ENCODE measurements at places on chromosomes 4 and X.
A peak's percentile ranks its signal among the peaks of the same experiment; 100 is the strongest.

GRCh38 chr4:117916728-117917127 is 117.6 kb upstream of the NDST3 start:
- DNase-seq: no peak

DNA sequence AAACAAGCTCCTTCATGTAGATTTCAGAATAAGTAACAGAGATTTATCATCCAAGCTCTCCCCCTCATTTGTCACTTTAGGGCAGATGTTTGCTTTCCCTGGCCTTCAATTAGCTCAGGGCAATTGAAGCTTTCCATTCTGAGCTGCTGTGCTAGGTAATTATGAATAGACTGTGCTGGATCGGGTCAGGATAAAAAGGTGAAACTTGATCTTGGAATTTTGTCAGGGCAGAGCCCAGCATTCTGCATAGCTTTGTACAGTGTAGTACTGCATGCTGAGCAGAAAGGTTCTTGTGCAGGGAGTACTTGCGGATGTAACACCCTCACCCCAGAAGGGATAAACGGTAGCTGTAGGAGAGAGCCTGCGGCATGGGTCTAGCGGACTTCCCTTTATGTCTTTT is 64.0 kb upstream of the CLDN34 start:
- DNase-seq: no peak

DNA sequence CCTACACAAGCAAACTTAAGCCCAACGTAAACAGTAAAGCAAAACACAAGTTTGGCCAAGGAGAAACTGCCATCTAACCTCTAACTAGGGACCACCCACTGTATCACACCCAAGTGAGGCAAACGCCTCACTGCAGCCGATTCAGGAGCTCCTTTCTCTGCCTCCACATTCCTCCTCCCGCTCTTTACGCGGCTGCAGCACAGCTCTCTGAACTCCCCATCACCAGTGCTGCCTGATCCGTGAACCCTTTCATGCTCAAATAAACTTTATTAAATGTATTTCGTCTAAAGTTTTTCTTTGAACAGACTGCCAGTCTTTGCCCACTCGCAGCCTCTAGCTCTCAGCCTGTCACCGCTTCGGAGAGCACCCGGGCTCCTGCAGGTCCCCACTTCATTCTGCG is 6.5 kb downstream of the PNMA6E start:
- no peak for DNase-seq

- DNase-seq: peak; percentile 28
Observed at GRCh38 chrX:84469226-84469625, 33.0 kb downstream of the HDX start.

DNA sequence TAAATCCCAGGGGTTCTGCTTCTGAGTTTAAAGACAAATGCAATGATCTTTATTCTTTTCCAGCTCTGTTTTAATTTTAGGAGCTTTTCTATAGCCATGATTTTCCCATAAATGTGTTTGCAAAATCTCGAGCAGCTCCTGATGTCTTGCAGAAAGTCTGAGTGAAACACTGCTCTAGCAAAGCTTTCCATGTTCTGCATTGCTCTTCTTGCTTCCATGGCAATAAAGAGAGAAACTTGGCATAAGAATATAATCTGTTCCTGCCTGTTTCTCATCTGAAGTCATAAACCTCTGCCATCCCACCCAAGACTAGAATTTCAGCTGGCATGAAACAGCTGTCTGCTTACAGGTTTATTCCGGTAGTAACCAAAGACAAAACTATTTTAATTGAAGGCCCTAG is 254.5 kb downstream of the SPRY1 start:
- DNase-seq: no peak

- DNase-seq: no peak
Observed at GRCh38 chrX:5748586-5749150, 480.0 kb downstream of the NLGN4X start.

DNA sequence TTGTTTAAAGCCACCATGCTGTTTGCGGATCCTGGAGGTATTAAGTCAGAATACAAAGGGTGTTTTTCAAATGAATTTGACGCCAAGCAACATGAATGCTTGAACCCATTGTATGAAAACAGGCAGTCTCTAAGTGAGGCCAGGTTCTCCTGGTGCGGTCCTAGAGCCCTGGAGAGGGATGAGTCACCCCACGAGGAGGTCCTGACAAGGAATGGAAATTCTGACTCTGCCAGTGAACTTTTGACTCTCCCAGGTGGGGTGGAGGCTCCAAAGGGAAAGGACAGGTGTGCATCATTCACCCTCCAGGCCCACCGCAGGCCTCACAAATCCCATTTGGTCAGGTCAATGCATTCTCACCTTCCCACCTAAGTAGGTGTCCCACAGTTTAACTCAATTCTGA is 1.5 kb downstream of the TRIM2 start:
- DNase-seq: peak; percentile 55

GRCh38 chrX:38807873-38808272 is 6.6 kb downstream of the MID1IP1 start:
- peak; percentile 39 for DNase-seq

DNA sequence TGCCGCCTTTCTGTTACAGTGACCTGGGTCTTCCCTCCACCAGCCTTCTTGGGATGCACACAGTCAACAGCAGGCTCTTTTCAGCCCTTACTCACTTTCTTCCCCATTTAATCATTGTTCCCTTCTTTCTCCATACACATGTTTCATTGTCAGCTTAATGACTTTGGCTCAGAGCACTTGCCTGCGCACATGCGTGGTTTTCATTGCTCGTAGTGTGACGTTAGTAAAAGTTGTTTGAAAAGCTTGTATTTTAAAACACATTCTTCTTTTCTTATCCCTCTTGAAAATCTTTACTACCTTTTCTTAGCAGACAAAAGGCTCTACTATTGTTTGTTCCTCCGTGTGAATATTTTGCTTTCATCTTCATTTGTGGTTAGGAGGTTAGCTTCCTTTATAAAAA is 19.7 kb upstream of the SCOC start:
- no peak for DNase-seq

- no peak for DNase-seq
Observed at GRCh38 chr4:36214735-36215485, 29.4 kb downstream of the ARAP2 start.

- peak; percentile 44 for DNase-seq
Observed at GRCh38 chrX:51641421-51642021, 22.8 kb upstream of the CENPVL3 start.

GRCh38 chrX:118795528-118796280 is 27.9 kb upstream of the ZCCHC12 start:
- DNase-seq: peak; percentile 15

GRCh38 chrX:14356401-14356800 is 172.9 kb upstream of the GLRA2 start:
- DNase-seq: peak; percentile 91

GRCh38 chr4:148289740-148290139 is 152.5 kb downstream of the NR3C2 start:
- no peak for DNase-seq

DNA sequence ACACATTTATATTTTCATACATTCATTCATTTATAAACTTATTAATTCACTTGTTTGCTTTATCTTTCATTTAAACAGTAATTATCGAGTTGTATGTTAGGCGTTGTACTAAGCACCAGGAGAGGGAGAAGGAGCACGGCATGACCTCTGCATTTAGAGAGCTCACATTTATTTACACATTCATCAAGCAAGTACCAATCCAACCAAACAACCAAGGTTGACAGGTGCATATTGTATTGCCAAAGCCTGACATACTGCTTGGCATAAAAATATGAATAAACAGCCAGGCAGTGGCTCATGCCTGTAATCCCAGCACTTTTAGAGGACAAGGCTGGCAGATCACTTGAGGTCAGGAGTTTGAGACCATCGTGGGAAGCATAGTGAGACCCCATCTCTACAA is 37.0 kb upstream of the CLNK start:
- DNase-seq: no peak

- peak; percentile 84 for DNase-seq
Observed at GRCh38 chrX:130770615-130771014, 132.4 kb downstream of the ENOX2 start.

DNA sequence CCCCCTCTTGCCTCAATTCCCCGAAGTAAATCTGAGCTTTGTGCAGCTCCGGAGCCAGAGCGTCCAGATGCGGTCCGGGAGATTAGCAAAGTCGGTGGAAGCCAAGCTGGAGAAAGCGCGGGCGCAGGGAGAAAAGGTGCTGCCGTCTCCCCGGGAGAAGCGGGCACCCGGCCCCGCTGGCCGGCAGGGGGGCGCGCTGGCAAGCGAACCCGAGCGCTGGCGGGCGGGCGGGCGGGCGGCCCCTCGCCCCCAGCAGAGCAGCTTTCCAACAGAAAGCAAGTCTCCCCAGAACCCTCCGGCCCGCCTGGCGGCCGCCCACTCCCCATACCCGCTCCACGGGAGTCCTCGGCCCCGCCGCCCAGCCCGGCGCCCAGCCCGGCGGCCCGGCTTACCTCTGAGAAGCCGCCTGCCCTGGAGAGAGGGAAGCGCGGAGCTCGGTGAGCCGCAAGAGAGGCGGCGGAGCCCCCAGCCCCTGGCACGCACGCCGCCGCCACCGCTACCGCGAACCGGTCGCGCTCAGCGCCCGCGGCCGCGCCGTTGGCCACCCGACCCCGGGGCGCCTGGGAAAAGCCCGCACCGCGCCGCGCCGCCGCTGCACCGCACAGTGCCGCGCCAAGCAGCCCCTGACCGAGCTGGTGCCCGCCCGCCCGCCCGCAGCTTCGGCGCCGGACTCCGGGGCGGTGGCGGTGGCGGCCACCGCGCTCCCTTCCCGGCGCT is 529 bp upstream of the CITED1 start:
- no peak for DNase-seq

- DNase-seq: peak; percentile 1
Observed at GRCh38 chr4:89535251-89535650, 227.7 kb upstream of the GPRIN3 start.

DNA sequence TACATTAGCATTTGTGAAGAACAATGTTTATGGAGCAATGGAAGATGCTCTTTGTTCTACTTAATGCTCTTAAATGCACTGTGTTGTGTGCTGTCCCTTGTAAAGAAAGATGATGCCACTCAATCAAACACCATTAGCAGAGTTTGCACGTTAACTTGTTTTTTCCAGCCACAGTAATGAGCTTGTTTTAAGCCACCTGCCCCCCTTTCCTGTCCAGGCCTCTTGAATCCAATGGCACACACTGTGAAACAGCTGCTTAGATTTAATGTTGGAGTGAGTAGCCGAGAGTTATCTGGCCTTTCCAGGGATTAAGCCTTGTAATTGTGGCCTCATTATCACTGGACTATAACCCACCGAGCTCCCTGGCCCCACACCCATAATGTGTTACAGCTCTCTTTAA is 86.0 kb downstream of the PAK3 start:
- DNase-seq: no peak

DNA sequence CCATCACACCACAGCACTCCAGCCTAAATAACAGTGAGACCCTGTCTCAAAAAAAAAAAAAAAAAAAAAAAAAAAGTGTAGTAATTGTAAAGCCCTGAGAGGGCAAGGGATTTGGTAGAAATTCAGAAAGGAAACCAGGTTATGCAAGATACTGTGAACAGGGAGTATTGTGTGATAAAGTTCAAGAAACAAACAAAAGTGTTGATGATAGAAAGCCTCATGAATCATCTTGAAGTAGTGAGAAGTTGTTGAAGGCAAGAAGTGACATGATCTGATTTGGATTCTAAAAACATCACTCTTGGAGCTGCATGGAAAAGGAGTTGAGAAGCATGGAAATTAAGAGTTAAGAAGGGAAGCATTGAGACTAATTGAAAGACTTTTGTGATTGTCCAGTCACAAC is 102.2 kb downstream of the RAP1GDS1 start:
- DNase-seq: no peak

- DNase-seq: no peak
Observed at GRCh38 chrX:88170553-88170952, 576.5 kb upstream of the CPXCR1 start.

DNA sequence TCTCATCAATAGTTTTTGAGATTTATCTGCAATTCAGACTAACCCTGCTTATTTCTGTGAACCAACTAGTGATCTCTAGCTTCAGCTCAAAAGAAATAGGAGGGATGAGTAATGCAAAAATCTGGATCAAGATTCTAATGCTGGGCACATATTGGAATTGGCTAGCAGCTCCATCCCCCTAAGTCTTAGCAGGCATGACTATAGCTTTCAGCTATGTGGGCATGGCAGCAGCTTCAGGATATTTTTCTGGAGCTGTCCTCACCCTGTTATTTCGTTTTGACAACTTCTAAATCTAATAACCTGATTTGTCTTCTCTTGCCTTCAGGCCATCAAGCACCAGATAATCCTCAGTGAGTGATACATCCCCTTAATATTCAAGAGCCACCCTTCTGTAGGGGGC is 50.8 kb upstream of the GNPDA2 start:
- DNase-seq: no peak

- peak; percentile 31 for DNase-seq
Observed at GRCh38 chr4:174318829-174319764, 35.4 kb downstream of the CEP44 start.

- DNase-seq: no peak
Observed at GRCh38 chrX:30935985-30936384, 46.9 kb upstream of the TAB3 start.

DNA sequence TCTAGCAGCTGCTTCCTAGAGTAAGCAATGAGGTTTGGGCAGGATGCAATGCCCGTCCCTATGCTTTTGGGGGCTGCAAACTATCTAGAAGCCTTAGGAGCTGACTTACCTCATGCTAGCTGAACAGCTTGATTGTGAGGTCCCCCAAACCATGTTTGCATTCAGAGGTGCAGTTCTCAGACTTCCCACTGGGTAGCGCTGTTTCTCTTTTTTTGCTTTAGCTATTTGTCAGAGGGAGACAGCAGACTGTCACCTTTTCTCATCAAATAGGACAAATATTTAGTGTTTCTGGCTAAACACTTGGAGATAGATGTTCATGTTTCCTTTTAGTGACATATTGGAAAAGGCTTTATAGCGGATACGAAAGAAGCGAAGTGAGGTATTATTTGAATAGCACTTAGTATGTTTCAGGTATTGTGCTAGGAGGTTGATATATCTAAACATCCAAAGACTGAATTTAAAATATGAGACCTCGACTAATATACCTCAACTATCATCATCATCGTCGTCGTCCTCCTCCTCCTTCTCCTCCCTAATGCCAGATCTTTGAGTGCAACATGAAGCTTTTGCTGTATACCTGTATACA is 18.7 kb upstream of the TMEM192 start:
- DNase-seq: peak; percentile 60

DNA sequence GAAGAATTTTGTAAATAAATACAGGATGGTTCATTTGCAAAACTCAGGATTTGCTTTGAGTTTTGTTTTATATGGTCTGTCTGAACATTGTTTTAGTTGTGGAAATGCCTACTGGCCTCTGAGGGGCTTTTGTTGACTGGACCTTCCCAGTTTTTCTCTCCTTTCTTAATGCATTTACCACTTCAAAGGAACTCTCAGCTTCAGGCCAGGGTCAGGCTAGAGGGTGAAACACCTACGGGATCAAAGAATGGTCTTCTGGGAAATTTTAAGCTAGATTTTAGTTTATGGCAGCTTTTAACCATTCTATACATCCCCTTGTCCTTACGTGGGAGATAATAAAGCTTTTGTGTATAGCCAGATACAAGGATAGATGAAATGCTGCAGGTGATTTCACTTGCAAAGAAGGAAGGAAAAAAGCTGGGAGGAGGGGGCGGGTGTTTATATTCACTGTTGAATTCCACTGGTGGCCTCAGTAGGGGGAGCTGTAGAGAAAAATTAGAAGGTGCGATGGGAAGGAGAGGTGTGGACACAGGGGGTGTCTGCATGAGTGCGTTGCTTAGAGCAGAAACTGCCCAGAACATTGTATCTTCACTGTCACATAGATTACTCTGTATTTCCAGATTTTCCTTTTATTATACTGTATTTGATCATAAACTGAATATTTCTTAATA is 151.8 kb downstream of the TSPAN5 start:
- DNase-seq: no peak

All from fibroblast of skin of right biceps (primary cell).